ENCODE measurements at places on chromosomes 1 and 21.

- DNase-seq, result no peak
Observed at GRCh38 chr1:87119541-87120140, 205.2 kb downstream of the HS2ST1 start.

DNA sequence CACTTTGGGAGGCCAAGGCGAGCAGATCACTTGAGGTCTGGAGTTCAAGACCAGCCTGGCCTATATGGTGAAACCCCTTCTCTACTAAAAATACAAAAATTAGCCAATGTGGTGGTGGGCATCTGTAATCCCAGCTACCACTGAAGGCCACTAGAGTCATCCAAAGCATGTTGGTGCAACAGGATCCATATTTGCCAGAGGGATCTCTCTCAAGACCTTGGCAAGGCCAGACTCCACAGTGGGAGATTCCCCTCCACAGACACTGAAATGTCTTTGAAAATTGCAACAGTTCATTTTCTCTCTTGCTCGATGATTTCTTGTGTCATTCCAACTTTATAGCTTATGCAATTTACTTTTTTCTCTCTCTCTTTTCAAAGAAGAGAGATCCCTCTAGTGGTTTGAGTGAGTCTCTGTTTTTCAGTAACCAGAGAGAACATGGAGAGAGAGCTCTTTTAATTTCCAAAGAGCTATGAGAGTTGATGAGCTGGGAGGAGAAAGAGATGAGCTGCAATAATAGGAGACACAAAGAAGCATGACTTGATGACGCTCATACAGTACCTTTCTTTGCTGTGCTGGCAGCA lies 176.8 kb upstream of the USP25 start:
- DNase-seq, result no peak

- no peak for DNase-seq
Observed at GRCh38 chr1:204923201-204923600, 52.5 kb downstream of the NFASC start.

DNA sequence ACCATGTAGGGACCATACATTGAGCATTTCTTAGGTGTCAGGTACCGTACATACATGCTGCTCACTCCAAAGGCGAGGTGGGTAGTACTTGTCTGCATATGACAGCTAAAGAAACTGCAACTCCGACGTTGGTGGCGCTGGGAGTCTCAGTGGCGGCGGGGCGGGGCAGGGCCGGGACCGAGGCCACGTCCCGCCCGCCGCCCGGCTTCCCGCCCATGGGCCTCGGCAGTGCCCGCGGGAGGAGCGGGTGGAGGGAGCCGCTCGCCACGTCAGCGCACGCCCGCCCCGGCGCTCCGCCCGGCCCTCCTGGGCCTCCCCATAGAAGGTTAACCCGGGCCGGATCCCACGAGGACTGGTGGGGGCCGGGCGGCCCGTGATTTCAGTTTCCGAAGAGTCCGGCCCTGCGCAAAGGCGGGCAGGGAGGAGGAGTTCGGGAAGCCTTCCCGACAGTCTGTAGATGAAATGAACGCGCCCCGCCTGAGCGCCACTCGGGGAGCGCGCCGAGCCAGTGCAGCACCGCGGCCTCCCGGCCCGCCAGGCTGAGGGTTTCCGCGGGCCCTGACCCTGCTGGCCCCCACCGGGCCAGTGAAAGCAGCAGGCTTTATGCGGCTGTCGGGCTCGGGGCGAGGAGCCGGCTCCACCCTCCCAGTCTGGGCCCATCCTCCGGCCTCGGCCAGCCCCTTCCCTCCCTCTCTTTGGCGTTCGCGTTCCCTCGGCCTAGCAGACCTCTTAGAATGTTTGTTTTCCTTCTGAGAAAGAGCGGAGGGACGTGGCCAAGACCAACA lies 119.9 kb upstream of the JUN start:
- DNase-seq, result peak; percentile 92

GRCh38 chr1:41862384-41863221 lies 56.1 kb downstream of the HIVEP3 start:
- no peak for DNase-seq

- DNase-seq, result no peak
Observed at GRCh38 chr1:179003512-179004066, 22.1 kb upstream of the FAM20B start.

- no peak for DNase-seq
Observed at GRCh38 chr1:15244813-15245212, 2.2 kb upstream of the FHAD1 start.

DNA sequence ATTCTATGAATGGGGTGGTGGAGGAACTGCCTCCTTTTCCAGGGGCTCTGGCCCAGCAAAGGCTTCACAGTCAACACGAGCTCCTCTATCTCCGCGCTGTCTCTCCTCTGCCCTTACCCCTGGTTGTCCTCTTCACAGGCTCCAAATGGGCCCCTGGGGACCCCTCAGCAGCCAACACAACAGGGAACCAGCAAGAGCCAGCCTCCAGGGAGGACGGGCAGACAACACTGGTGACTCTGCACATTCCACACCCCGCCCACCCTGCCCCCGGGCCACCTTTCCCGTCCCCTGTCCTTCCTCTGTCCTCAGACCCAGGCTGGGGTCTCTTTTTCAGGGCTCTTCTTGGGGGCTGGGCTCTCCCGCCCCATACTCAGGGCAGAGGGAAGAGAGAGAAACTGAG lies 17.5 kb upstream of the ETV3 start:
- no peak for DNase-seq

- no peak for DNase-seq
Observed at GRCh38 chr1:192907545-192908243, 98.9 kb downstream of the RGS2 start.

GRCh38 chr1:222634180-222635013 lies 16.5 kb downstream of the MIA3 start:
- DNase-seq, result peak; percentile 88

- no peak for DNase-seq
Observed at GRCh38 chr1:34360574-34360973, 183.9 kb downstream of the C1orf94 start.

DNA sequence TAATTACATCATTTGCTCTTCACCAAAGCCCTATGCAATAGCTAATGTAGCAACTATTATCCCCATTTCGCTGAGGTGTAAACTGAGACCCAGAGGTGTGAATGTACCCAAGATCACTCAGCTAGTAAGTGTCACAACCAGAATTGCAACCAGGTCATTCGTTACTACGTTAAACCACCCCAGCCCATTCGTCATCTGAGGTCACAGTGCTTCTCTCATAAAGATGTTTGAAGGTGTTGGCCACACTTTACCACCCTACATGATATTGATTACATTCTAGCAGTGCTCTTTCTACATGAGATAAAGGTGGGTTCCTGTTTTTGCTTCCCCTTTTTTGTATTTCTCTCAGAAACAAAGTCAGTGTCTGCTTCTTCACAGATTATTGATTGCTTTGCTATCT lies 195.3 kb downstream of the ZBTB18 start:
- DNase-seq, result no peak

DNA sequence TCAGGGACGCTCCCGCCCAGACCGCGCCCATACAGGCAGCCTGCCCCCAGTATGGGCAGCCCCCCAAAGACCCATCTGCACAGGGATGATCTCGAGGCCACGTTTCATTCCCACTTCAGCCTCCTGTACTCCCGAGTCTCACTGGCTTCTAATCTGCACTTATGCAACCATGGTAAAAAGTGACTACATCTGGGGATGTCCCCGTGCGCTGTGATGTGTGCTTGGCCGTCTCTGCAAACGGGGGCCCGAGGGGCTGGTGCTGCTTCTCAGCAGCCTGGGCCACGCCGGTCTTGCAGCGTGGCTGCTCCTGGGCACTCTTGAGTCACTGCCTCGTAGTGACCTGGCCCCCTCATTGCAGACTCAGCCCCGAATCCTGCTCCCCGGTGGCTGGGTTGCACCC lies 17.4 kb upstream of the PLCH2 start:
- no peak for DNase-seq

DNA sequence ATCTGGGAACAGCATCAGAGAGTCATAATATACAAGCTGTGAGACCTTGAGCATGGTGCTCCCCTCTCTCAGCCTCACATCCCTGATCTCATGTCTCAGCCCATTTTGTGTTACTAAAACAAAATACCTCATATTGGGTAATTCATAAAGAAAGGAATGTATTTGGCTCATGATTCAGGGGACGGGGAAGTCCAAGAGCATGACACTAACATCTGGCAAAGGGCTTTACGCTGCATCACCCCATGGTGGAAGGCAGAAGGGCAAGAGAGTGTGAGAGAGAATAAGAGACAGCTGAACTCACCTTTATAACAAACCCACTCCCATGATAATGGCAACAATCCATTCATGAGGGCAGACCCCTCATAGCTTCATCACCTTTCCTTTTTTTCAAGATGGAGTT lies 36.5 kb downstream of the RNASEL start:
- DNase-seq, result no peak

- DNase-seq, result no peak
Observed at GRCh38 chr1:30822006-30822405, 64.4 kb upstream of the LAPTM5 start.

DNA sequence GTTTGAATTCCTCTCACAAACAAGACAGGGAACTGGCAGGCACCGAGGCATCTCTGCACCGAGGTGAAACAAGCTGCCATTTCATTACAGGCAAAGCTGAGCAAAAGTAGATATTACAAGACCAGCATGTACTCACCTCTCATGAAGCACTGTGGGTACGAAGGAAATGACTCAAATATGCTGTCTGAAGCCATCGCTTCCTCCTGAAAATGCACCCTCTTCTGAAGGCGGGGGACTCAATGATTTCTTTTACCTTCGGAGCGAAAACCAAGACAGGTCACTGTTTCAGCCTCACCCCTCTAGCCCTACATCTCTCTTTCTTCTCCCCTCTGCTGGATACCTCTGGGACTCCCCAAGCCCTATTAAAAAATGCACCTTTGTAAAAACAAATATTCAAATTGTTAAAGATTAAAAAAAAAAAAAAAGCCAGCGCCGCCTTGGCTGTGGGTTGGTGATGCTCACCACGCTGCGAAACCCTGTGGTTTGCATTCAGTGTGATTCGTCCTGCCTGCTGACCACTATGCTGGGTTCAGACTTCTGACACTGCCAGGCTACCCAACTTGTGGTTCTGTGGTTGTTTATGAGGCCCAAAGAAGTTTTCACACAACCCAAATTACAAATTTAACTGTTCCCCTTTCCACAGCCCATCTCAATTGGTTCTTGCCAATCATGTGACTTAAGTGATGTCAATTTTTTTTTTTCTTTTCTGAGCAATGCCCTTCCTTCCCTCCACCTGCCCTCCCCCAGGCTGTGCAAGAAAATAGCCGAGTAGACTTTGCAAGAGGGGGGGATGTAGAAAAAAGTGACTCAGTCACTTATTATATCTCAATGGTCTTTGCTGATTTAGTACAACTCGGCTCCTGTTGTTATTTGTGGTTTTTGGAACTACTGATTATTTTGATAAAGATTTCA lies at the start of gene RUNX1:
Gene RUNX1 (minus strand): TSS at position 597 of the 912 bp plus-strand sequence.
- DNase-seq, result peak; percentile 30

DNA sequence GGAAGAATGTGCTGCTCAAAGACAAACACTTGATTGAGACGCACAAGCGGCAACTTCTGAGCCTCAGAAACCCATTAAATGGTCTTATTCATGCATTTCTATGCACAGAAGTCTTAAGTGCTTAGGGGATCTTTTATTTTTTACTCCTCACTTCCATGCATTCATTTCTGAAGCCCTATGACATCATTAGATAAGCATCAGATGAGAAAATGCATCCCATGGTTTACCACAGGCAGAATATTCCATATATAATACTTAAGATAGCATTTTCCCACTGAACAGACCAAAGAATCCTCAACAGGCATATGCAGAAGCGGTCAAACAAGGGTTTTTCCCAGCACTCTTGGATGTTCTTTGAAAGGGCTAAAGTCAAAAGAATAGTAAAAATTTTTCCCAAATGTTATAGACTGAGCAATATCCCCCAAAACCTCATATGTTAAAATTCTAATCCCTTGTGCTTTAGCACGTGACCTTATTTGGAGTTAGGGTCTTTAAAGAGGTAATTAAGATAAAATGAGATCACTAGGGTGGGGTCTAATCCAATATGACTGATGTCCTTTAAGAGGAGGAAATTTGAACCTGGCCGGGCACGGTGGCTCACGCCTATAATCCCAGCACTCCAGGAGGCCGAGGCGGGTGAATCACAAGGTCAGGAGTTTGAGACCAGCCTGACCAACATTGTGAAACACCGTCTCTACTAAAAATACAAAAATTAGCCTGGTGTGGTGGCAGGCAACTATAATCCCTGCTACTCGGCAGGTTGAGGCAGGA lies 22.6 kb upstream of the FAM89A start:
- DNase-seq, result no peak

DNA sequence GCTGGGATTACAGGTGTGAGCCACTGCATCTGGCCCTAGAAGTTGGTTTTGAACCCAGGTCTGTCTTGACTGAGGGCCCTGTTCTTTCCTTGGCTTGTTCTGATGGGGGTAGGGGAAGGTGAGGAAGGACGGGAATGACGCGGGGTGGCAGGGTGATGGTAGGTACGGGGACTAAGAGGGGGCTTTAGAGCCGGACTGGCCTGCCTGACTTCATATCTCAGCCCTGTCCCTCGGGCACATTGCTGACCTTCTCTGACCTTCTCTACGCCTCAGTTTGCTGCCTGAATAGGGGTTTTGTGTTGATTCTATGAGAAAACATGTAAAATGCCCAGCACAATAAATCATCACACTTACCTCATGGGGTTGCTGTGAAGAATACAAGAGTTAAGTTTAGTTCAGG lies 6.7 kb downstream of the RNF186 start:
- DNase-seq, result no peak

DNA sequence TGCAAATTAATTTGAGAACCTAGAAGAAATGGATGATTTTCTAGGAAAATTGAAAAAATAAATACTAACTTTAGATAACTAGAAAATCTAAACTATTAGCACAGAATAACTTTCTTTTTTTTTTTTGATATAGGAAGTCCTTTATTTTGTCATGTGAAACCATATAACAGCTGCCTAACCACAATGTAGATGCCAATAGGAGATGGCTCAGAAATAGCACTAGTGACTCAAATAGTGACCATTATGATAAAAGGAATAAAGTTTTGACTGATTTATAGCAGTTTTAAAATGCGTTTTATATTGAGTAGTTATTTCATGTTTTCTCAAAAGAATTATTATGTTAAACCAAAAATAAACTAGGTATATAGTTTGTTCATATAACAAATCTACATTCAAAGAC lies 158.0 kb upstream of the CACYBP start:
- no peak for DNase-seq

DNA sequence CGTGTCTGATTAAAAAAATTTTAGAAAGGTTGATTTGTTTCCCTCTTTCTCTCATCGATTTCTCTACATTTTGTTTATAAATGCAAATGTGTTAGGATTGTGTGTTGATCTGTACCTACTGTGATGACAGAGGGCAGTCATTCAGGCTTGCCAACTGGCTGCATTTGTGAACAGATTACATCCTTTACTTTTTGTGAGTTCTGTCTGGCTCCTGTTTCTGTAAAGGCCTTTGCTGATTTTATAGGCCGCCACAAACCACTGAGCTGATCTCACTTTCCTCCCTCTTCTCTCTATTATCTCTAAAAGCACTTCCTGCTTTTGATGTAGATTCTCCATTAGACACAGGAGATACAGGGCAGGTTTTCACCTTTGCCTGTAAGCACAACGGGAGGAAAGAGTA lies 106.8 kb downstream of the ESRRG start:
- no peak for DNase-seq

GRCh38 chr21:34202553-34203372 lies 129.4 kb downstream of the MRPS6 start:
- no peak for DNase-seq
